Subcutaneous preadipocyte (primary cell): ENCODE measurements at places on chromosomes 11 and 22. TPM values are rescaled to one million over a fixed set of nuclear protein-coding genes. Genes with fewer than 3 reads are reported as not detected.

Gene PTGDR2
- 1.5 and 9.4 TPM in 2 replicates for total RNA-seq

Gene SLC25A17
- total RNA-seq: 17.3 and 21.1 TPM in 2 replicates

Gene SPI1
- total RNA-seq: not detected in 2 replicates

Gene SLC1A2
- total RNA-seq: 11.0 and 15.4 TPM in 2 replicates
